ENCODE measurements at places on chromosomes 16 and 17.

DNA sequence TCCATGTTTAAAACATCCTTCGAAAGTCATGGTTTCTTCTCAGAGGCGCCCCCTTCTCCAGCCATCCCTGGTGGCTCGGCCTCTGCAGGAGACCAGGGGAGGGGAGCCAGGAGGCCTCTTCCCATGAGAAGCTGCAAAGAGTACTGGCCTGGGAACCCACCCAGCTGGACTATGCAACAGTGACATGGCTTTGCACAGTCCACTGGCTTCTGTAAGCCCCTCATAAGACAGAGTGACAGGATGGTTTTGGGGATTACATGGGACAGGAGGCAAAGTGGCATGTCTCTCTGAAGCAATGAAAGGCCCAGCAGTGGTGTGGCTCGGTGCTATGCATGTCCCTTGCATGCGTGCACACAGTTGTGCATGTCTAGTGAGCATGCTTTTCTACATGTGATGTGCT, 99.5 kb downstream of the C16orf78 start:
- DNase-seq: no peak

GRCh38 chr16:47949714-47950113, 206.1 kb downstream of the ABCC12 start:
- DNase-seq: no peak

DNA sequence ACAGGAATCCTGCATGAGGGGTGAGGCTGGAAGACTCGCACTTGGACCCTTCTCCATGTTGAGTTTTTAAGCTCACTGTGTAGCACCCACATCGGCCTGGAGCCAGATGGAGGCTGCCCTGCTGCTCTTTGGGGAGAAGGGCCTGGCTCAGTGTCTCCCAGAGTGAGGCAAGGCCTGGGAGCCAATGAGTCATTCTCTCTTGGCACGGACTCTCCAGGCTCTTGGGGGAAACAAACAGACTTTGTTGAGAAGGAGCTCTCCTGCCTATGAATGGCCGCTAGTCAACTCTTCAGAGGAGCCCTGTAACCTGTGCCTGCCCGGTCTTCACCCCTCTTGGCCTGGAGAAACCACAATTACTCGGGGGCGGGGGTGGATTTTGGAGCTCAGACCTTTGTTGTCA, 50.8 kb upstream of the MAF start:
- no peak for DNase-seq

- no peak for DNase-seq
Measured at GRCh38 chr17:17492085-17492484, 4.1 kb downstream of the RASD1 start.

- no peak for DNase-seq
Measured at GRCh38 chr16:79838496-79839259, 238.1 kb upstream of the MAF start.

DNA sequence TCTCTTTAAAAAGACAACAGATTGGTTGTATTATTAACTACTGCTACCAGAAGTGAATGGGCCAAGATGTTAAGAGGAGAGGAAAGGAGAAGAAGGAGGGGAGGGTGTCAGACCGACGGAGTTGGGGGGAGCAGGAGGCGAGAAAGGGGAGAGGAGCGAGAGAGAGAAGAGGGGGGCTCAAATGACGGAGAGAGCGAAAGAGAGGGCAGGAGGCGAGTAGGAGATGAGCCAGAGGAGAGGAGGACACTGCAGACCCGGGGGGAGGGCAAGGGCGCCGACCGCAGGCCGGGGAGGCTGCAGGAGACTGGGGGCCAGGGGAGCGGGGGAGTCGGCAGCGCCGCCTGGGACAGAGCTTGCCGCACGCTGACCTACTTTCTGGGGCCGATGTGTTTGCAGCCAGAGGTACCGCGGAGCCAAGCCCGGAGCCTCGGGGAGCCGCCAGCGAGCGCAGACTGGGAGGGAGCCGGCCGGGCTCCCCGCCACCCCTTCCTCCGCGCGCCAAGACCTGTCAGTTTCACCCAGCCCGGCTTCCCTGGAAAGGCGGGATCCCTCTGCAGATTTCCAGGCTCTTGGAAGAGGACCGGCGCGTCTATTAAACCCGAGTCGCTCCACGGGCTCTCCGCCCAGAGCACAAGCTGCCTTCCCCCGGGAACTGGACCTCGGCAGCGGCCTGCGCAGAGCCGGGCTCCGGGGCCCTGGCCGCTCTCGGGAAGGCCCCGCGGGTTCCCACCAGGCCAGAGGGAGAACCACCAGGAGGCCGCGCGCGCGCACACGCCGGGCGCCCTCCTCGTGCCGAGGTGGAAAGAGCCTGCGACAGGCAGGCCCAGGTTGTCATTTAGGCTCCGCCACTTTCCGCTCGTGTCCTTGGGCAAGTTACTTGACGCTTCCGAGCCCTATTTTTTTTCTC, 74.6 kb downstream of the CMC2 start:
- peak; percentile 56 for DNase-seq

DNA sequence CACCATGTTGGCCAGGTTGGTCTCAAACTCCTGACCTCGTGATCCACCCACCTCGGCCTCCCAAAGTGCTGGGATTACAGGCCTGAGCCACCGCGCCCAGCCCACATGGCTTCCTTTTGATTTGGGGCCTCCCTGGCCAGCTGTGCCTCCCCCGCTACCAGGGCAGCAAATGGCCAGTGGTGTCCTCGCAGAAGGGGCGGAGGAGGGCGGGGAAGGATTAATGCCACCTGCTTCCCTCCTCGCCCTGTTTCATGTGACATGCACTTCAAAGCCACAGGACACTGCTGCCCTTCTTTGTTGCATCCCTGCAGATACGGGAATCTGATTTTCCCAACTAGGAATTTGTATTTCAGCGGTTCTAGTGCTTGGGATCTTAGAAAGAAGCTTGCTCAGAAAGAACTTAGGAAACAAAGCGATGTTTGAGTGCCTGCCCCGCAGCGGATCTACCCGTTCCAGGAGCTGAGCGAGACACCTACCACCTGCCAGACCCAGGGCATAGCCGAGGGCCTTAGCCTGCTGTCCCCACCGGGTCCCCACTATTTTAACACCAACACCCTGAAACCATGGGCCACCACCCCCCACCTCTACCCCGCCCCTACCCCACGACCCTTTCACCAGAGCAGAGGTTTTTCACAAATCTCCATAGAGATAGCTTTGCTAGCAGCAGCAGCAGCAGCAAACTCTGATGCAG, 37.7 kb upstream of the CCDC182 start:
- DNase-seq: no peak

- DNase-seq: no peak
Measured at GRCh38 chr17:77891602-77892001, 66.9 kb upstream of the TNRC6C start.

- DNase-seq: no peak
Measured at GRCh38 chr16:72875291-72876031, 172.5 kb downstream of the ZFHX3 start.

DNA sequence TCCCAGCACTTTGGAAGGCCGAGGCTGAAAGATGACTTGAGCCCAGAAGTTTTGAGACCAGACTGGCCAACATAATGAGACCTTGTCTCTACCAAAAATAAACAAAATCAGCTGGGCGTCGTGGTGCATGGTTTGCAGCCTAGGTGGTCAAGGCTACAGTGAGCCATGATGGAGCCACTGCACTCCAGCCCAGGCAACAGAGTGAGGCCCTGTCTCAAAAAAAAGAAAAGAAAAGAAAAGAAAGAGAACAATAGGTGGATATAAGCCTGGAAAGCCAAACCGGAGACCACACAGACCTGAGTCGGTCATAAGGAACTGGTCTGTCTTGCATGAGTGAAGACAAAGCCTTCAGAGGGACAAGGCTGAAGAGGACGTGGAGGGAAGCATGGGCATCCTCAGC, 14.4 kb downstream of the ATP6V0D1 start:
- DNase-seq: no peak

DNA sequence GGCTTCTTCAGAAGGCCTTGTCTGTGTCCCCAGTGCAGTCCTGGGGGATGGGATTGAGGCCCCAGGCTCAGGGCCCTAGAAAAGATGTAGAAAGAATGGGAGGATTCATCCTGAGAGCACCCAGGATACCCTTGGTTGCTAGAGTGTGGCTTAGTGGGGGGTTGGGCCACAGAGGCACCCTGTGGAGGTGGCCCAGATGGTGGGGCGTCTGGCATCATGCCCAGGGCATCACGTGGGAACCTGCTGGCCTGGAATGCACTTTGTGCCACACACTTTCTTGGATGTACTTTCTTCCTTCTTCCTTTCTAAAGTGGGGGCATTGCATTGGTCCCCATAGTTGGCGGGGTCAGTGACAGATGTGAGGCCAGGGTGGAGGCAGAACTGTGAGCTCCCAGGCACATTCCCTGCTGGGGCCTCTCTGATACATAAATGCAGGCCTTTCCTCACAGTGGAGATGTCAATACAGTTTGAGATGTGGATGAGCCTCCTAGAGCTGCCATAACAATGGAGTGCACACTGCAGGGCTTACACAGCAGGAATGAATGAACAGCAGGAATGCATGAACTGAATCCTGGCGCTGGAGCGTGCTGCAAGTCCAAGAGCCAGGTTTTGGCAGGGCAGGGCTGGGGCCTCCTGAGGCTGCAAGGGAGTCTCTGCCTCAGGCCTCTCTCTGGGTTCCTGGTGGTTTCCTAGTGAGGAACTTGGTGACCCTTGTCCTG, 43.3 kb downstream of the MGAT5B start:
- DNase-seq: no peak

- DNase-seq: no peak
Measured at GRCh38 chr16:68798398-68798797, 44.9 kb upstream of the TANGO6 start.

GRCh38 chr17:67531291-67531690, 154.2 kb downstream of the PITPNC1 start:
- DNase-seq: no peak

GRCh38 chr17:74749279-74750038, 1.0 kb downstream of the NHERF1 start:
- peak; percentile 74 for DNase-seq

- DNase-seq: no peak
Measured at GRCh38 chr17:10050597-10051101, 145.6 kb upstream of the RCVRN start.

DNA sequence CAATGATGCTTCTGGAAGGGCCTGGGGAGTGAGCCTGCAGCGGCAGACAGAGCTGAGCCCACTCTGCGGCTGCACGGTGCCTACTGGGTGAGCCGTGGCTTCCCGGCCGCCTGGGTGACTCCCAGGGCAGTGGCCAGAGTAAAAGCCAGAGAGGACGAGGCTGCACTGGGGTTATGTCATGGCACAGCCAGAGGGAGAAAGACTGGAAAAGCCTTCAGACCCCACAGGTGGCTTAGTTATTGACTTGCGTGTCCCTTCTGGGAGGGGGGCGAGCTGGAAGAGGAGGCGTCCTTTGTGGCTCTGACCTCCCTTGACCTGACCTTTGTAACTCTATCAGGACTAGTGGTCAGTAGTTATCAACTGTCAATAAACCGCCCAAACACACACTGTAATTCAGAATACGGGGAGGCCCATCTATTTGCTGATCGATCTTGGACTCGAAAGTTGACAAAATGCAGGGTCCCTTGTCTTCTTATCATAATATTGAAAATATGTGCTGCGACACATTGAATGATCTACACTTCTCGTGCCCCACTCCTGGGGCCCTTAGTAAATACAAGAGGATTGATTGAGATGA, 385.9 kb upstream of the ZFHX3 start:
- no peak for DNase-seq

DNA sequence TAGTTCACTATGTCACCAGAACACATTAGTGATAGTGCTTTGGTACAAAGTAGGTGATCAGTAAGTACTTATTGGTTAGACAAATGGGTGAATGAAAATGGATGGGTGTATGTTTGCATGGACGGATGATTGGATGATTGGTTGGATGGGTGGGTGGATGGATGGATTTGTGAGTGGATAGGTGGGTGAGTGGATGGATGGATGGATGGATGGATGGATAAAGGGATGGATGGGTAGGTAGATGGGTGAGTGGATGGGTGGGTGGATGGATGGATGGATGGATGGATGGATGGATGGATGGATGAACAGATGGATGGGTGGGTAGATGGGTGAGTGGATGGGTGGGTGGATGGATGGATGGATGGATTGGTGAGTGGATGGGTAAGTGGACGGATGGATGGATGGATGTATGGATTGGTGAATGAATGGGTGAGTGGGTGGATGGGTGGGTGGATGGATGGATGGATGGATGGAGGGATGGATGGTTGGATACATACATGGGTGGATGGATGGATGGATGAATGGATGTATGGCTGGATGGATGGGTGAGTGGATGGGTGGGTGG, 225.3 kb upstream of the GSE1 start:
- DNase-seq: no peak
